ENCODE measurements at places on chromosomes 5 and 9. TPM values are rescaled to one million over a fixed set of nuclear protein-coding genes. Genes with fewer than 3 reads are reported as not detected.

Gene PCDHGA9
- total RNA-seq: 3.2 TPM

Gene GRIA1
- not detected for total RNA-seq

Gene GABRB2
- total RNA-seq: 2.1 TPM

Gene PCDHGB7
- total RNA-seq: 4.2 TPM

Gene PCDHA9
- total RNA-seq: 0.16 TPM

Gene SLC6A18
- 0.89 TPM for total RNA-seq

Gene IFNA2
- not detected for total RNA-seq

Gene TAF11L7
- total RNA-seq: not detected

Gene CDK9
- total RNA-seq: 67.8 TPM

Gene REEP5
- total RNA-seq: 75.7 TPM

Gene SLC4A9
- total RNA-seq: 0.46 TPM

Gene FCN2
- not detected for total RNA-seq
